Stimulated activated CD8-positive, alpha-beta memory T cell treated with anti-CD3 and anti-CD28 coated beads, Interleukin-4, amount 100 ng/mL, for 24 hours (primary cell): ENCODE measurements at places on chromosomes 11 and 22.

DNA sequence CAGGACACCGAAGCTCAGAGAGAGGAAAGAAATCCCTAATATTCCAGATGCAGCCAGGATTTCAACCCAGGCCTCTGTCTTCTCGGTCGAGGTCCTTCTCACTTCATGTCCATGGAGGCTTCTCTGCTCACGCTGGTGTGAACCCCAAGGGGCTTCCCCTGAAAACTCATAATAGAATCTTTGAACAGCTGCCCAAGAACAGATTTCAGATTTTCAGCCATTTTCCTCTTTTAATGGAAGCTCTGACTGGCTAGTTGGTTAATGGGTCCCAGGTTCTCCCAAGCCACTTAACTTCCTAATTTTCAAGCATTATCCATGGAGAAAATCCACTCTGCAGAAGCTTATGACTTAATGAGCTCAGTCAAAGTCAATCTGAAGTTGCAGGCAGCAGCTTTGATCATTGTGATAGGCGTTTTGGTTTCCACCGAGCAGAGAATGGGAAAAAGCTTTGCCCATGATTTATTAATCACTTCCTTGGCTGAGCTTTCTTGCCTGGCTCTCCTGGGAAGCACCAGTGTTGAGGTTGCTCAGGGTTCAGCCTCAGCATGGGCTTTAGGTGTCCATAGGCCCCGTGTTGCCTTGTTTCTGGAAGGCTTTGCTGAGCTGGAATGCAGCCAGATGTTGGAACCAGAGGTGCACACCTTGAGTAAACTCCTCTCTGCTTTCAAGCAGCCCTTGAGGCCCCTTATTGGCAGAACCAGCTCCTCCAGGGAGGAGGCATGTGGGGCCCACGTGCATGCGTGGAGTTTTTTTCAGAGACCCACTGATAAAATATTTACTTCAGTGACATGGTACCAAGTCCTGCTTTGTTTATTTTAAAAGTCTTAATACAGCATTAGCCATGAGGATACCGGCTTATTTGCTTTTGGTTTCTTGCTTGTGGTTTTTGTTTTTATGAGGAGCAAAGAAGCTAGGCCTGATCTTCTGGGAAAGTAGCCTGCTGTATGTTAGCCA is 25.5 kb downstream of the LDLRAD3 start:
- DNase-seq, result no peak

DNA sequence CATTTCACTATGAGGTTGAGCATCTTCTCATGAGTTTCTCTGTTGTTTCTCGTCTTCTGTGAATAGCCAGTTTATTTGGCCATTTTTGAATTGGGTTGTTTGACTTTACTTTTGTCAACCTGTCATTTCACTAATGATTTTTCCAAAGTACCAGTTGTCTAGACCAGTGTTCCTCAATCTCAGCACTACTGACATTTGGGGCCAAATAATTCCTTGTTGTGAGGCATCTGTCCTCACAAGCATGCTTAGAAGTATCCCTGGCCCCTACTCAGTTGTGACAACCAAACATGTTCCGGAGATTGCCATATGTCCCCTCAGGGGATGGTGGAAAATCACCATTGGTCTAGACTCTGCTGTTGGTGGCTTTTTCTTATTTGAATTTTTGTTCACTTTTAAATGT is 87.7 kb upstream of the GNAZ start:
- no peak for DNase-seq

GRCh38 chr11:86511086-86511551 is 136.4 kb downstream of the CCDC81 start:
- DNase-seq, result no peak

GRCh38 chr11:78654866-78655265 is 80.2 kb upstream of the NARS2 start:
- no peak for DNase-seq

DNA sequence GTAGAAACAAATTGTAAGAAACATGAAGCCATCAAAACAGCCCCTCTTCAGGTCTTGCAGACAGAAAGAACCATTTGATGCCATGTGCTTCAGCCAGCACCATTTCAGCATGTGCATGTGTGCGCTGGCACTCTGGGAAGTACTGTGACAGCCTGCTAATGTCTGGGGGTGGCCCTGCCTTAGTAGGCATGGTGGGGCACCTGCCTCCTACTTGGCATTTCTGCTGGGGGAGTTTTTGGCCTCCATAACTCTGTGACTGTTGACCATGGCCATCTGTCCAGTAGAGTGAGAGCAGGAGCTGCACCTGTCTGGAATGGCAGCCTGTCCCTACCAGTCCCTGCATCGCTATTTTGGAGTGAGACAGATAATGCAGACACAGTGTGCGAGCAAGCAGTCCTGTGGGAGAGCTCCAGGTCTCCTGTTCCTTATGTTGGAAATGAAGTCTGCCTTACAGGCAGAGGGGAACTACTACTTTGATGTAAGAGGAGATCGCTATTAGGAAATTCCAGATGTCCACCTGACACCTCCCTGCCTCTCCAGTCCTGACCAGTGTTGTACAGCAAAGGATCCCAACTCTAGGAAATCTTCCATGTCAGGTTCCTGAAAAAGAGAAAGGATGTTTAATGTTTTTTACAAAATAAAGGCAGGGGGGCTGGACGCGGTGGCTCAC is 102.5 kb downstream of the ATXN10 start:
- DNase-seq, result no peak

- DNase-seq, result no peak
Measured at GRCh38 chr11:78795621-78796261, 221.1 kb upstream of the NARS2 start.

DNA sequence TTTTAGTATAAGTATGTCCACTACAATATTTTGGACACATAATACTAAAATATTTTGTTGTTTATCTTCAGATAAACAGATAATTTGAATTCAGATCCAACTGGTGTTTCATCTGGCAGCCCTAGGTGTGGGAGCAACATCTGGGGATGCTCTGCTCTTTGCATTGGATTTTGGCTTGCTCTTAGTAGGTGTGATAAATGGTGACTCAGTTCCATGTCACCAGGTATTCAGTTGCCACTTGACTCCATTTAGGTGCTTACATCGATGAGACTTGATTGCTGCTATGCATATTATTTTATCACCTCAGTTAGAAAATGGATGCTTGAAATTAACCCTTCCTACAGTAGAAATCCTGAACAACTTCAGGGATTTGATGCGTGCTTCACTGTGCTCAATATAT is 13.3 kb upstream of the AMOTL1 start:
- DNase-seq, result no peak

DNA sequence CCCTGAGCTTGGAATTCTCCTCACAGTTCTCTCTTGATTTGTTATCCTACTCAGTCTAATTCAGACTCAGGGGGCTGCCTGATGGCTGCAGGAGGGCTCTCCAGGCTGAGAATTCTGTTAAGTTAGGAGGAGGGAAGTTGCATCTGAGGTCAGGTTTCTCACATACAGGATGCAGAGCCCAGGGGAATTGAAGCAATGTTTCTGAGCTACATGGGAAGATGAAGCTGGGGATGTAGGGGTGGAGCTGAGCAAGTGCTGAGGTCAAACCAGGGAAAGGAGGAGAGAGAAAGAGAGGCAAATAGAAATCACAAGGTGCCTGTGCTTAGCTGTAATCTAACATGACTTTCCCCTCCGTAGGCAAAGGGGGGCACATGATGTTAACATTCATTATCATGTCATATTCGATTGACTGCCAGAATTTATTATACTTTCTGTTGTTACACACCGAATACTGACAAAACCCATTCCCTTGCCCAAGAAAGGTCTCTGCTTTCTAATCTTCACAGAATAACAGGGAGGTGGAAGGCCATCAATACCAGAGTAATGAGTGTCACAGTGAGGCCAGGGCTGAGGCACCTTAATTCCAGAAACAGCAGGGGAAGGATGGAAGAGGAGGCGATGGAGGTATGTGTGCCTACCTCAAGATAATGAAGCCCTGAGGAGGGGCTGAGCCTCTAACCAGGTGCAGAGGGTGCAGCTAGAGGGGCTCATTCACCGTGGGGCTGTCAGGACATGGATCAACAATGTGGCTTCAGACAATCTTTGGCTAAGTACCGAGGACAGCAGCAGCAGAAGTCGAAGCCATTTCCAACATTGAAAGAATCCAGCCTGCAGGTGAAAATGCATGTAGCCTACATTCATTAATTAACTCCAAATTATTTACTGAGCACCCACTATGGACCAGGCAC is 205.4 kb upstream of the SNX19 start:
- no peak for DNase-seq

DNA sequence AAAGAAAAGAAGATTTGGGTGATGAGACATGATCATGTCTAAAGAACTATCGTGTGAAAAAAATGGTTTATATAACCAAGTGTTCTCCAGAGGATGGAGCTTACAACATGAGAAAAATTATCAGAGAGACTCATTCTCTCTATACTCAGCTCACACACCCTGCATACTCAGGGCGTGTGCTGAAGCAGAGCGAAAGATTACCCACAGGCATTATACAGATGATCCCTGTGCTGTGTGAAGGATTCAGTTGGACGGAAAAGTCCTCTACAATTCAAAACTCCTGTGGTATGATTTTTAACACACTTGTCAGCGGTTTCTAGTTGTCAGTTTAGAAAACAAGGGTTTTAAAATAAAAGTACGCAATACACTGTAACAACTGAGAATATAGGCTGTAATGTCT is 267.3 kb downstream of the DLG2 start:
- DNase-seq, result no peak

DNA sequence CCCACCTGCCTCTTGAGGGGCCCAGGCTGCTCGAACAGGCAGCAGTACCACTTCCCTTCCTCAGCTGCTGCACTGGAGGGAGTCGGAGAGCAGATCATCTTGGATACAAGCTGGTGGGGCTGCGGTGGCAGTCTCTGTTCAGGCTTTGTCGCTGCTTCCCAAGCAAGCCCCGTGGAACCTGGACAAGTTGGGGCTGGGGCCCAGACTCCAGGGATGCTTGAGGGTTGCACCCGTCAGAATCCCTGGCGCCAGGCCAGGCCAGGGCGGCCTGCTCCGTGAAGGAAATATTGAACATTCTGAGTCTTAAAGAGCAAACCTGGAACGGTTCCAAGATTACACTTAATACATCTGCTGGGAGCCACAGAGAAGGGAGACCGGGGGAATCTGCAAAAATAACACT is 310.1 kb upstream of the SORL1-AS1 start:
- DNase-seq, result no peak
